ENCODE measurements at places on chromosomes 16 and 17.

DNA sequence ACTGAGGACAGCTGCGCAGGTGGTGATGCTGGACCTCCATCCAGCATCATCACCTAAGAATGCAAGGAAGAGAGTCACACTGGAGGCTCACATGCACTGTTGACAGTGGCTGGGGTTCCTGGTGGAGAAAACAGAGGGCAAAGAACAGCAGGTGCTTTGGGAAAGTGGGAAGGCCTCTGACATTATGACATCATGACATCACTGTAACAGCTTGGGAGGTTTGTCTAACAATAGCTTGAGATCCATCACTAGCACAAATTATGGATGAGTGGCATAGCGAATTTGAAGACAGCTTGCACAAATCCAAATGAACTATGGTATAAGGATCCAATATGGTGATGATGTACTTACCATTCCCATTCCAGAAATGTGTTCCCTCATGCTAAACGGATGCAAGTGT lies 226.5 kb upstream of the MPHOSPH6 start:
- no peak for DNase-seq

DNA sequence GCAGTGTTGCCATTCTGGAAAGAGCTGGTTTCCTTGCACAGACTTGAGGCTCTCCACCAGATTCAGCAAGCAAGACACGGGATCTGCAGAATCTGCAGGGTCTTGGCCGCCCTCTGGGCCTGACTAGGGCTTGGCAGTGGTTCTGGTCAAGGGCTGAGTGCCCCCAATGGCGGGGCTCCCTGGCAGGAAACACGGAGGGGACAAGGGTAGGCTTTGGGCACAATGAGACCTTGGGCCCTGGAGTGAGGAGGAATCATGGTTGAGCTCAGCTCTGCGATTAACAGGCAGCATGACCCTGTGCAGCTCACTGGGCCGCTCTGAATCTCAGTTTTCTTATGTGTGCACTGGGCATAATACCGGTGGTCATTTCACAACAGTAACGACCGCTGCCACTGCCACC lies 249.9 kb downstream of the GSG1L start:
- DNase-seq: no peak

DNA sequence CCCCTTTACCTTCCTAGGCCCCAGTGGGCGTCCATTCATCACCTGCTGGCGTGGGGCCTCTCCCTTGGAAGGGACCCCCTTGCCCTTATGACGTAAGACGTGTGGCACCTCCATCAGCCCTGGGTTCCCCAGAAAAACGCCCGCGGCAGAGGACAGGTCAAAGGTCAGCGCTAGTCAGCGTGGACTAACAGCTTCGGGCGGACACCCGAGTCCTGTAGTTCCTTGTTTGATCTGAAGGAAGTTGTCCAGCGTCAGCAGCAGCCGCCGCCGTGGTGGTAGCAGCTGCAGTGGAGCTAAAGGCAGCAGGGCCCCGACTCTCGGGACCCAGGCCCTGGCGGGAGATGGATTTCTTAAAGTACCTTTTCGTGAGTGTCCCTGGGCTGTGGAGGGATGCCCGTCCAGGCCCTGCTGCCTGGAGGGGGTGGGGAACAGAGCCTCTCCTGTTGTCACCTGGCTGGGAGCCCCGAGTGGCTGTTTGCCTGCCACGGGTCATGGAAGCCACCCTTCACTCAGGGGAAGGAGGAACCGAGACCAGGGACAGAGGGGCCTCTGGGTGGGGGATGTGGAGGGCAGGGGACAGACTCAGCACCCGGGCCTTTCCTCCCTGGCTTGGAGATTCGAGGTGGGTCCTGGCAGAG lies 123.6 kb downstream of the OR1D5 start:
- no peak for DNase-seq

GRCh38 chr16:86854626-86855294 lies 276.4 kb downstream of the FOXL1 start:
- no peak for DNase-seq

- DNase-seq: no peak
Observed at GRCh38 chr17:63341276-63341675, 104.8 kb downstream of the CYB561 start.

- no peak for DNase-seq
Observed at GRCh38 chr17:14332331-14332730, 31.4 kb downstream of the HS3ST3B1 start.

DNA sequence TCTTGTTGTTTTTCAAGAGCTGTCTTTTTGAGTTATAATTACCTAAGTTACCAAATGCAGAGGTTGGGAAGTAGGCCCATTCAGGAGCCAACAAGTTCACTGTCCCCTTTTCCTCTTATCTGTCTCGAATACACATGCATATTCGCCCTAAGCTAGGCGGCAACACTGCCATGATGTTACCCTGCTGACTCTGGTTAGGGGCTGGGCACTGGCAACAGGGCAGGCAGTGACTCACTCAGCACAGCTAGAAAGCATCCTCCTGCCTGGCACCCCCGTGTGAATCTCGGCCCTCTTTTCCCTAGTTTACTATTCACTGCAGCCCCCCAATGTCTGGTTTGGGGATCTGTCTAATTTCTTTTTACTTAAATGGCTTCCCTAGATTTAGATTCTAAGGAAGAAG lies 13.8 kb downstream of the DBF4B start:
- no peak for DNase-seq

DNA sequence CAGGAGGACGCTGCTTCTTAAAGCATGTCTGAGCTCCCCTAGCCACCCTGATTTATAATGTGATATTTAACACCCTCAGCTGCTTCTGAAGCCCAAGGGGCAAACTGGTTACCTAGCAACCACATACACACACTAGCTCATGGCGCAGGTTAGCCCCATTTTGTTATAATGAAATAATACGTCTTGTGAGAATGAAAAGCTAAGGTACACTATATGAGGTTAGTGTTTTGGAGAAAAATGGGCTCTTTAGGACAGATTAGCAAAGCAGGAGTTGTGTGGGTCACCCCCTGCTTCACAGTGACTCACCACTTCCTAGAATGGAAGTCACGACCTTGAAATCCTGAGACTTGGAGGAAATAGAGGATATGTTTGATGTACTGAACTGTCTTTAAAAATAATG lies 404.8 kb upstream of the HSBP1 start:
- no peak for DNase-seq

GRCh38 chr16:70635336-70636016 lies 10.9 kb upstream of the IL34 start:
- no peak for DNase-seq

- peak; percentile 85 for DNase-seq
Observed at GRCh38 chr17:74961657-74962350, 10.8 kb downstream of the HID1 start.

GRCh38 chr16:89522287-89522686 lies 14.1 kb downstream of the SPG7 start:
- DNase-seq: no peak
